PC-3 (cell line): ENCODE measurements at places on chromosomes 2 and 18. TPM values are rescaled to one million over a fixed set of nuclear protein-coding genes. Genes with fewer than 3 reads are reported as not detected.

DNA sequence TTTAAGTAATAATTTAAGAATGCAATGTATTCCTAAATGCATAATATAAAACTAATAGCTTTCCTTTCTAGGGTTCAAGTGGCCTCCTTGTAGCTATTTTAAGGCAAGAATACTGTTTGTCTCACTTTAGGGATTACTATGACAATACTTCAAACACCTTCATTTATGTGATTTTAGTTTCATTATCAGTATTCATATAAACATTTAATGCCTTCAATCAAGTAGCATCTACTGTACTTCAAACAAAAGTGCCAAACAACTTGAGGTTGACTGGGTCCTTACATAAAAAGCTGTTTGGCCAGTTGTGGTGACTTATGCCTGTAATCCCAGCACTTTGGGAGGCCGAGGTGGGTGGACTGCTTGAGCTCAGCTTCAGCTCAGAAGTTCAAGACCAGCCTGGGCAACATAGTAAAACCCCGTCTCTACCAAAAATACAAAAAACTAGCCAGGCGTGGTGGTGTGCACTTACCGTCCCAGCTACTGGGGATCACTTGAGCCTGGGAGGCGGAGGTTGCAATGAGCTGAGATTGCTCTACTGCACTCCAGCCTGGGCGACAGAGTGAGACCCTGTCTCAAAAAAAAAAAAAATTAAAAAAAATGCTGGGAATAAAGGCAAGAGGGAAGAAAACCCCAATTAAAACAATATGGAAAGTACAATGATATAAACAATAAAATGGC lies 9.3 kb downstream of the MEX3C start:
- no peaks in the 10 kb centered on the region for H3K4me1 ChIP-seq
- no peaks in the 10 kb centered on the region for H3K36me3 ChIP-seq
- H3K27me3 ChIP-seq, result no peaks in the 10 kb centered on the region
- no peak overlapping the region for H3K27ac ChIP-seq

- DNase-seq, result no peak
- no peaks in the 10 kb centered on the region for H3K36me3 ChIP-seq
- H3K27me3 ChIP-seq, result peaks cover 43% of the 10 kb centered on the region
- peaks cover 10% of the 10 kb centered on the region for H3K4me1 ChIP-seq
- no peak overlapping the region for H3K27ac ChIP-seq
- no peak overlapping the region for H3K4me3 ChIP-seq
These were observed 2.3 kb upstream of the GDF7 start for GRCh38 chr2:20664431-20665242.

GRCh38 chr2:209141142-209141541 lies 282.7 kb upstream of the MAP2 start:
- no peak for DNase-seq
- H3K36me3 ChIP-seq, result no peaks in the 10 kb centered on the region
- no peak overlapping the region for H3K4me3 ChIP-seq

DNA sequence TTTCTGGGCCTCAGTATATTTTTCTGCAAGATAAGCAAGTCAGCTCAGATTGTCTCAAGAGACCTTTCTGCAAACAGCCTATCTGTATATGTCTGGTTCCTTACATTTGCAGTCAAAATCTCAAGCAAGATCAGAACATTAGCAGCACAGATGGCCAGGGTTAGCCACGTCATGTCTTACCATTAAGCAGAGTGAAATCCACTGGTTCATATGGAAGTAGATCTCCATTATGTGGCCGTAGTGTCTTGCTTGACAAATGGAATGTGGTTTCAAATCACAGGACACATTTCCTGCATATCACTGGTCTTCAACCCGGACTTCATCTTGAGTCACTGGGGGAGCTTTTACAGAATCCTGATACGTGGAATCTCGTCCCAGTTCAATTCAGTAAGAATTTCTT lies 500.2 kb downstream of the FBXO15 start:
- H3K27ac ChIP-seq, result peak overlapping the region; percentile 82
- H3K4me3 ChIP-seq, result no peak overlapping the region
- peaks cover 31% of the 10 kb centered on the region for H3K4me1 ChIP-seq
- no peaks in the 10 kb centered on the region for H3K27me3 ChIP-seq
- no peak for DNase-seq

DNA sequence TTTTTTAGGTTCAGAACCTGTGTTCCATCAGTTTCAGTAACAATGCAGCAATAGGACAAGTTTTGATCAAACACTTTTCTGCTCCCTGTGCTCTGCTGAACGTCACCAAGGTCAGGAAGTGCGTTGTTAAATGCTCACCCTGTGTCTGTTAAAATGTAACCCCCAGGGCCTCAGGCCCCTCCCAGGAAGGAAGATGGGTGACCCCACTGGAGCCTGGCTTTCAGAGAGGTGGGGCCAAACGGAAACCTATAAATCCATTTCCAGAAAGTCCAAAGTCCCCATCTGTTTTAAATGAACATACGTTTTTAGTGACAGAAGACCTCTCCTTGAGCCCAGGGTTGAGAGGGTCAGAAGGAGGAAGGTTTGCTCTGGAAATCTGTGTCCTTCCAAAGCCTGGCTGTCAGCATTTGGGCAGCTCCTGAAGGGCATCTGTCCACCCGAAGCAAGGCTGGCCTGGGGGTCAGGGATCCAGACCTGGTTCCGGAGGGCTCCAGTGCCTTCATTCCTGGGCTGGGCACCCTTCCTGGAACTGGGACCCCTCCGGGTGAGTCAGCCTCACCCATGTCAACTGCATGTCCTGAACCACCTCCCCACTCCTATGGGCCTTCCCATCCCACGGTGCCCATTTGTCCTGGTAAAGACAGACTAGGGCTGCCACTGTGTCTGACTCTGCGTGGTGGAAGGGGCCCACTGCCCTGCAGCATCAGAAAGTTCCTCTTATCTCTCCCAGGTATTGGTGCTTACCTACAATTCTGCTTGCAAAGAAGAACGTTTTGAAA lies 117.4 kb upstream of the COPS8 start:
- H3K4me1 ChIP-seq, result peaks cover 17% of the 10 kb centered on the region
- no peaks in the 10 kb centered on the region for H3K36me3 ChIP-seq
- H3K4me3 ChIP-seq, result no peak overlapping the region
- H3K27ac ChIP-seq, result no peak overlapping the region
- H3K27me3 ChIP-seq, result no peaks in the 10 kb centered on the region

- no peak overlapping the region for H3K4me3 ChIP-seq
- peaks cover 24% of the 10 kb centered on the region for H3K4me1 ChIP-seq
- H3K27ac ChIP-seq, result no peak overlapping the region
- H3K36me3 ChIP-seq, result no peaks in the 10 kb centered on the region
- no peak for DNase-seq
These were observed 43.6 kb upstream of the RASGRP3 start for GRCh38 chr2:33432871-33433270.

The SUMO1 gene
- total RNA-seq, result 98.4 and 115 TPM in 2 replicates

The KIF5C gene
- total RNA-seq, result 4.0 and 7.3 TPM in 2 replicates
